SK-N-MC (cell line): ENCODE measurements at places on chromosomes 5 and 9.

DNA sequence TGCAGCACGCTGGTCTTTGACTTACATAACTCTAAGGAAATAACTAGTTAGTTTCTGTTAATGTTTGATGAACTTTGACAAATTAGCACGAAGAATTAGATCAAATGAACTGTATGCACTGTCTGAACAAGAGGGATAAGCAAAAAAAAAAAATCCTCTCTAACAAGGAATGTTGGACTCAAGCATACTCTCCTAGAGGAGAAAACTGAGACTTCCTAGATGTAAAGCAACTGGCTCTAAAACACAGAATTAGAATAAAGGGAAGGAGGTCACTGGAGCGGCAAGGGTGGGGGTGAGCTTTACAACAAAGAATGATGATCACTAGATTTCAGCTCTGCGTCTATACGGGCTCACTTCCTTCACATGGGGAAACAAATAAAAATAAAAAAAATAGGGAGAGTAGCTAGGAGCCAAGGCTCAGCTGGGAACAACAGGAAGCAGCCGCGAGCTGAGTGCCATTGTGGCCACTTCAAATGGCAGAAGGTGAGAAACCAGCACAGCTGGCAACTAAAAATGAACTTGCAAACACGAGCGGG lies 48.7 kb upstream of the CEMIP2 start:
- no peak for DNase-seq

DNA sequence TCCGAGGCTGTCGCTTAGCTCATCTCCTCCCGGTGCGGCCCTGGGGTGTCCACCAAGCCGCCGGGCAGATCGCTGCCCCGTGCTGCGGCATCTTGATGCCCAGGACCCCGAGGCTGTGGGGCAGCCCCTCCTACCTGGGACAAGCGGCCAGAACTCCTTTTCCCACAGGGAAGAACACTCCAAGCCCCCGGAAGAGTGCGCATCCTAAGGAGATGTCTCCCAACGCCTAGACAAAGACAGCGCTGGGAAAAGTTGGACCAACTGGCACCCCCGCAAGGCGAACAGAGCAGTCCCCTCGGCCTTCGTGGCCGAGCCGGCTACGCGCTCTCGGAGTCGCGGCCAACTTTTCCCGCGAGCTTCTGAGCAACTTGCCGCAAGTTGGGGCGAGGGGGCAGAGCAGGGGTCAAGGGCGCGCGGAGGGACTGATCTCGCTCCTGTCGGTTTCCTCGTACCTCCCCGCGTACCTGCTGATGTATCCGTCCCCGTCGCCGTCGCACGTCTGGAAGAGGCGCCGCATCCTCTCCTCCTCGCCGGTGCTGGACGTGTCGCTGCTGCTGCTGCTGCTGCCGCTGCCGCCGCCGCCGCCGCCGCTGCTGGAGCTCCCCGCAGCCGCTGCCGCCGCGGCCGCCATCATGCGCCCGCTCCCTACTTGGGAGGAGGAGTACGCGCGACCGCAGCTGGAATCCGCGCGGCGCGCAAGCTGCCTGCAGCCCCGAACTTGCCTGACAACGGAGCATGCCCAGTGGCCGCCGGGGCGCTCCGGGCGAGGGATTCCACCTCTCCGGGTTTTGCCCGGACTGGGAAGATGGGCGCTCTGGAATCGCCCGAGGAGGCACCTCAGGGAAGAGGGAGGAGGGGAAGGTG lies at the start of gene MCC:
TSS of gene MCC (minus strand) at position 673 of the 864 bp plus-strand sequence.
- peak; percentile 3 for DNase-seq

GRCh38 chr5:20348321-20348720 lies 360.3 kb upstream of the CDH18 start:
- no peak for DNase-seq

DNA sequence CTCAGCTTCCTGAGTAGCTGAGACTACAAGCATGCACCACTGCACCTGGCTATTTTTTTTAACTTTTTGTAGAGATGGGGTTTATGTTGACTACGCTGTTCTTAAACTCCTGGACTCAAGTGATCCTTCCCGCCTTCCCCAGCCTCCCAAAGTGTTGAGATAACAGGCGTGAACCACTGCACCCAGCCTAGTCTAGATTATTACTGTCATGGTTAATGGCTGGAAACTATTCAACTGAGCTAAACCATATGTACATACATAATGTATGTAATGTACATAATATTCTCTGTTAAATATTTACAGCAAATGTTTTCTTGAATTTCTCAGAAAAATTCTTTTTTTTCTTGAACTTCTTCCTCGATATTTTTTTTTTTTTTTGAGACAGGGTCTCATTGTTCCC lies 21.3 kb downstream of the PPP2CA start:
- DNase-seq, result no peak
